Activated naive CD8-positive, alpha-beta T cell treated with anti-CD3 and anti-CD28 coated beads, Interleukin-2, amount 10 ng/mL, durations not matched to agents 7 days and 5 days (primary cell): ENCODE measurements at places on chromosomes 1 and 21.

DNA sequence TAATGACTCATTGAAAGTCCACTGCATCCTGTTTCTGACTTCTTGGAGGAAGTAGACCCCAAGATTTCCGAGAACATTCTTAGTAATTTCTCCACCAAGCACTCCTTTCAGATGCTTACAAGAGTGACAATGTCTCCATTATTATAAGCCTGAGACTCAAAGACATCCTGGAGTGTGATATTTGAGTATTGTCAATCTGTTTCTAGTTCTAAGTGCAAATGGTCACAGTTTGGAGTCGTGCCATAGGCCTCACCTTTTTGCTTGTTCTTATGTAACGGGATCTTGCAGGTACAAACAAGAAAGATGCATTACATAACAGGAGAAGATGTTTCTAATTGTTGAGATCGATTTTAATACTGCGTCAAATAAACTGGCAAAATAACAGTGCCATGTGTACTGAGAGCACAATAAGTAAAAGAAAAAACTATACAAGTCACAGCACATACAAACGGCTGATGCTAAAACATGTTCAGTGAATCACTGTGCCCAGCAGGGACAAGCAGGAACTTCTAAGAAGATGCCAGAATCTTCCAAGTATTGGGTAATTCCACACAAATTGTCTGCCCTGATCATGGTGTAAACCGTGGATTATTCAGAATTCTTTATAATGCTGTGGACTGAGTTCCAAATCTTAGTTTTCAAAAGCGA, 54.1 kb downstream of the CD2 start:
- no peak for DNase-seq

DNA sequence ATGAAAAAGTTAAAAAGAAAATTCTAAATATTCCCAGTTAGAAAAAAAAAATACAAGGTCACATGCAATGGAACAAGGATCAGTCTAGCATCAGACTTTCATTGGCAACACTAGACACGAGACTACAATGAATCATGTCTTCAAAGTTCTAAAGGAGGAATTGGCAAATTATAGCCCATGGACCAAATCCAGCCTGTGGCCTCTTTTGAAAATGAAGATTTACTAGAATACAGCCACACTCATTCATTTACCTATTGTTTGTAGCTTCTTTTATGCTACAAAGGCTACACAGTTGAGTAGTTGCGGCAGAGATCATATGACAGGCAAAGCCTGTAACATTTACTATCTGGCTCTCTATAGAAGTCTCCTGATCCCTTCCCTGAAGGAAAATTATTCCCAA, 71.4 kb downstream of the MRPL39 start:
- DNase-seq = no peak

DNA sequence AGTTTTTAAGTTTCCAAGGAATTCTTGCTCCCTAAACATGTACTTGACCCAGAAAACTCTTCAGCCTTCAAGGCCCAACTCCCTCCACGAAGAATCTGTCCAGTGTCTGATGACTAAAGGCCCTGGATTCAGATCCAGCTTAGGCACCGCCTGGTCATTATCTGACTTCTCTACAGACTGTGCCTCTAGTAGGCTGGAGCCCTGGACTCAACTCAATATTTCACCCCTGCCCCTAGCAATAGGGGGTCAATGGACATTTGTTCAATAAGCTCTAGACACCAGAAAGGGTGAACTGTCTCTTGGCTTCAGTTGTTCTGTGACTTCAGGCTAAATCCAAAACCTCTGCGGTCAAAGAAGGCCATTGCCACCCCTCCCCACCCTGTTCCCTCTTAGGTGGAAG, 34.5 kb downstream of the NUAK2 start:
- DNase-seq = no peak

- DNase-seq = no peak
Measured at GRCh38 chr1:93716163-93716562, 34.5 kb upstream of the BCAR3 start.

GRCh38 chr21:42321231-42321630, 6.0 kb upstream of the TFF3 start:
- DNase-seq = no peak

DNA sequence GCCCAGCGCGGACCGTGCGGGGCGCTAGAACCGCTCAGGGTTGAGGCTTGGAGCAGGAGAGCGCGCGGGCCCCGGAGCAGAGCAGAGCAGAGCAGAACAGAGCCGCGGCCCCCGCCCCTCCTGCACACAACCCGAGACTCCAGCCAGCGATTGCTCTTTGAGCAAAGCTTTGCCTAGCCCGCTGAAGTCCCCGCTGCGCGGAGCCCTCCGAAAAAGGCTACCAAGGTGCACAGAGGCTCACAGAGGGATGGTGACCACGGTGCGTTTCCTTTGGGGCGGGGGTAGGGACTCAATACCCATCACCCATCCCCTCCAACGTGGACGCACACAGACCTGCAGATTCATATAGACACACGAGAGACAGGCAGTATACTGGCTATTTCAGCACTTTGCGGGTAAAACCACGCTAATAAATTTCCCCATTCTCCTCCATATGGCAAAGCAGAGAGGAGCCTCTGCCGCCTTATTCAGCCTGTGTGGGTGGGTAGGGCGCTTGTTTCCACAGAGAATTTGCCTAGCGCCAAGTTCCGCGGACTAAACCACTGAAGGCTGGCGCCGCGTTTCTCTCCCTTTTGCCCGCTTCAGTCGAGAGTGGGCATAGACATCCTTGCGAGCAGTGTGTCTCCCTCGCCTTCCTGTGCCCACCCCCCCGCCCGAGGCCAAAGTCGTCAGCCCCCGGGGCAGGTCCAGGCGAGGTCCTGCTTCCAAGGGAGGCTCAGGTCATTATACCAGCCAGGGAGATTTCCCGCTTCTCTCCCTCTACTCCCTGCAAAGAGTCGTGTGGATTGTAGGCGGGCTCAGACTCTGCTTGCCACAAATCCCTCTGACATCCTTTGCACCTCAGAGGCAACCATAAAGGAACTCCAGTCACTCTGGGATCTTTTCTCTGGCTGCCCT, 8.5 kb downstream of the HLX start:
- DNase-seq = no peak
